Nasal cavity respiratory epithelium epithelial cell of viscerocranial mucosa (primary cell): ENCODE measurements at places on chromosomes 1 and 21. TPM values are rescaled to one million over a fixed set of nuclear protein-coding genes. Genes with fewer than 3 reads are reported as not detected.

The TTLL7 gene
- total RNA-seq = 1.0 and 3.6 TPM in 2 replicates

The C8B gene
- total RNA-seq = not detected in 2 replicates

The AKR7A3 gene
- total RNA-seq = 0.34 and 0.57 TPM in 2 replicates

The RO60 gene
- total RNA-seq = 175 and 195 TPM in 2 replicates

The SLC6A9 gene
- 35.5 and 57.6 TPM in 2 replicates for total RNA-seq

The ARHGEF10L gene
- 4.1 and 18.2 TPM in 2 replicates for total RNA-seq

The FBLIM1 gene
- total RNA-seq = 96.7 and 131 TPM in 2 replicates

The UBL4B gene
- not detected in 2 replicates for total RNA-seq

The CCDC190 gene
- not detected in 2 replicates for total RNA-seq

The RAB42 gene
- under 0.01 and 0.21 TPM in 2 replicates for total RNA-seq

The MINDY1 gene
- 5.5 and 10.3 TPM in 2 replicates for total RNA-seq

The SH2D1B gene
- 0.07 TPM in 1 of 2 replicates, not detected in the other for total RNA-seq

The RNF223 gene
- 2.6 and 14.7 TPM in 2 replicates for total RNA-seq

The FALEC gene
- total RNA-seq = 0.34 TPM in 1 of 2 replicates, not detected in the other

The LCE6A gene
- not detected in 2 replicates for total RNA-seq

The HSPB7 gene
- total RNA-seq = not detected in 2 replicates

The DCST2 gene
- total RNA-seq = 0.34 and 0.36 TPM in 2 replicates

The ALX3 gene
- total RNA-seq = not detected in 2 replicates

The ANGPTL7 gene
- not detected in 2 replicates for total RNA-seq

The SDC3 gene
- 2.7 and 10.7 TPM in 2 replicates for total RNA-seq

The S100A6 gene
- 257 and 1,880 TPM in 2 replicates for total RNA-seq

The IFNLR1 gene
- 5.8 and 9.6 TPM in 2 replicates for total RNA-seq

The RGS7 gene
- total RNA-seq = not detected in 2 replicates

The ACTN2 gene
- total RNA-seq = under 0.01 TPM in 1 of 2 replicates, not detected in the other

The CAMK1G gene
- total RNA-seq = not detected in 2 replicates

The TNFAIP8L2 gene
- total RNA-seq = not detected in 2 replicates

The BTBD8 gene
- 3.4 and 7.0 TPM in 2 replicates for total RNA-seq
